Germinal center (tissue), 1 donor: ENCODE measurements at places on chromosomes 6 and 20.

DNA sequence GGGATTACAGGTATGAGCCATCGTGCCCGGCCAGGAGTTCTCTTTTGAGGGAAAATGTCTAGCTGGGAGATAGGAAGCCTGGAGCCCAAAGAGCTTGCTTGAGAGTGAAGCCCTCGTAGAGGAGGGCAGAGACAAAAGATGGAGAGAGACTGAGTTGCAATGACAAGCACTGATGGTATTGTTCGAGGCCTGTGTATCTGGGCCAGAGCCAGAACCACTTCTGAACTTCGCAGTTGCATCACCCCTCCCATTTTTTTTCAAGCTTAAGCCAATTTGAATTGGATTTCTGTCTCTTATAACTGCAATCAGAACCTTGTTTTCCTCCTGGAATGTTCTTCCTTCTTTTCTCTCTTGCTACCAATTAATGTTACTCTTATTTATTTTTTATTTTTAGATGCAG lies 83.1 kb downstream of the KCNB1 start:
- DNase-seq = no peak

DNA sequence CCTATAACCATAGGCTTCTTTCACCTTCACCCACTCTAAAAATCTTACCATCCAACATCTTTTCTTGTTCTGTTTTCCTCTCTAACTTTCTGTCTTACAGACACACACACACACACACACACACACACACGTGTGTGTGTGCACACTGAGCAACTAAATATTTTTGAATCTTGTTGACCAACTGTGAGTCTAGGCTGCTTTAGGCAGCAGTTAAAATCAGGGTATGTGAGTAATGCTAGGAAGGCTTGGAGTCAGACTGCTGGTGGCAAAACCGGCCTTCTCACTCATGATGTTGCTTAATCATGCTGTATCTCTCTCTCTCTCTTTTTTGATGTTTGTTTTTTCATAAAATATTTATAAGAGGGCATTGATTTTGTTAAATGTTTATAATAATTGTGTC lies 103.1 kb upstream of the TBX18 start:
- no peak for DNase-seq

DNA sequence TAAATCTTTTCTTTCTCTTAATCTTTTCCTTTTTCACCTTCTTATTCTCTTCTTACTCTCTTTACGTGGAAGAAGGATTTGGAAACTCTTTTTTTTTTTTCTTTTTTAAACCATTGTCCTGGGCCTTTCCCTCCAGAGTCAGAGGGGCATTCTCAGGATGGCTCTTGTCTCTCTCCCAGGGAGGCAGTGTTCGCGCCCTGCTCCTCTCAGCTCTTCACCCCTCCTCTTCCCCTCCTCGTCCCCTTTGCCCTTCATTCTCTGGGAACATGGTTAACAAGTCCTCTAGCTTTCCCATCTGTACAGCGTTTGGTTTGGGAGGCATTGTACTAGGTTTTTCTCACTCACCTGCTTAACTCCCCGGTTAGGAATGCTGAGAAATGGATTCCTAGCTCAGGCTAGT lies 52.0 kb upstream of the TFB1M start:
- no peak for DNase-seq

DNA sequence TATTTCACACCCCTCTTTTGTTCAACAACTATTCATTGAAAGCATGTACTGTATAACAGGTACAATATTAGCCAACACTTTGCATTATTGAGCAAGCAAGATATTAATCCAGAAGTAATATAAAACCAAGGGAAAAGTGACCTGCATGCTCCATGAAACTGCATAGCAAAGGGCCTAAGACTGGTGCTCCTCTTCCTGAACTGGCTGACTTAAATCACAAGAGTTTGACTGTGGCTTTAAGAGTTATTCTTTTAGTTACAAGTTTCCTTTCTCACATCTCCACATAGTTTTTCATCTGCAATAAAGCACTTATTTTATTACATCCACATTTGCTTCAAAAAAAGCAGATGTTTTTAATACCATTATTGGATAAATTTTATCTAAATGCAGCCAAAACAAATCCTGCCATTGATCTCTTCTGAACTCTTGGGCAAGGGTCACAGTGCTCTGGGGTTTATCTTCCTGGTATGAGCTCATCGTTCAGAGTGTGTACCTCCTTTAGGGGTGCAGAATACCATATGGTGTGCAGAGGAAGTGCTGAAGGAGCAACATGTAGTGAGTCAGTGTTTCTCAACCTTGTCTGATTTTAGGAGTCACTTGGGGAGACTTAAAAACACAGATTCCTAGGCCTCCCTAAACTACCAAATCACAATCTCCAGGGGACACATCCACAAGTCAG lies 1225.9 kb upstream of the MAP3K7 start:
- no peak for DNase-seq

GRCh38 chr6:119078376-119079282 lies at the start of gene FAM184A:
Gene FAM184A, minus strand, starts transcription at chr6:119078664. Its CDS starts 365 bp downstream, at chr6:119078299.
- DNase-seq = peak; percentile 74

- DNase-seq = no peak
Observed at GRCh38 chr20:63889241-63890200, 5.4 kb upstream of the DNAJC5 start.

DNA sequence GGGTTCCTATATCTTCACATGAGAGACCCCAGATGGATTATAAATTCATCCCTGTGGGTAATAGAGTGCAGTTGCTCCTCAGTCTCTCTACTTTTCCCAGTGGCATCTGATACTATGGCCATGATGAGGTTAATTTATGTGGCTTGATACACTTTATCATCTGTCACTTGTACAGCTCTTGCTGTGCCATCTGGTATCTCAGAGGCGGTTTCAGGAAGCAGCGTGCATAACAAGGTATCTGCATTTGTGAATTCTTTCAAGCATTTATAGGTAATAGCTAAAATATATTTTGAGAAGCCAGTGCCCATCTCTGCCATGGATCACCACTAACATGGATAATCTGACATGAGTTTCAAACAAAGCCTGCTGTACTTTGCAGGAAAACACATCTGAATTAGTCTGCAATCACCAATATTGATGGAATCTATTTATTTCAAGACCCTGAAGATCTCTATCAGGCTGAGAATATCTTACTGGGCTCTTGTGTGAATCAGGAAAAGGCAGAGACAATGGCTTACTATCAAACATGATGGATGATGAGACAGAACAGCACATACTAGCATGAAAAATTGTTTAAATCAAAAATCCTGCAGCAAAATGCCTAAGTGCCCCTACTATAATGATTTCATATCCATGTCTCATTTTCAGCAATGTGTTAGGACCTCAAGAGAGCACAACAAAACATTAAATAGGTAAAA lies 548.7 kb upstream of the MAP3K7 start:
- no peak for DNase-seq

DNA sequence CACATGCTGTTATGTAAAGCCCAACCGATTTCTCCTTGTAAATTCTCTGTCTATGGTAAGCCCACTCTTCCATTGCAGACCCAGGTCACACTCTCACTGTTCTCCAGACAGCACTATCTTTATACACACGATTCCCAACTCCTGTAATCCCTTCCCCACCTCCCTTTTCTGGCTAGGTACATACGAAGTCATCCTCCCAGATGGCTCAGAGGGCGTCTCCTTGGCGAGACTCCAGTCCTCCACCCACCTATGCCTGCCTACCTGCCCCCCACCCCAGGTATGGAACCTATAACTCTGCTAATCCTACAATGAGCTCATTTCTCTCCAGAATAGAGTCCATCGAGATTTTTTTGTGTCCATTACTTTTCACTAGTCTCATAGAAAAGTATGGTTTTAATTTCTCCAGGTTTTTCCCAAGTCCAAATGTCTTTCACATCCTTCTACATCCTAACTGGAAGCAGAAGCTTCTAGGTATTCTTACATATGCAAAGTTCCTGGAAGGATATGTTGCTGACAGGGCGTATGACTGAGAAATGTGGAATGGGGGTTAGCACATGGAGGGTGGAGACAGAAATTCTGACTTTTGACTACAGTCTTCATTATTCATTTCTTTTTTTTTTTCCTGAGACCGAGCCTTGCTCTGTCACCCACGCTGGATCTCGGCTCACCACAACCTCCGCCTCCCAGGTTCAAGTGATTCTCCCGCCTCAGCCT lies 22.8 kb downstream of the SCML4 start:
- DNase-seq = no peak

- peak; percentile 46 for DNase-seq
Observed at GRCh38 chr20:25470045-25470444, 62.6 kb downstream of the GINS1 start.

GRCh38 chr6:135604035-135604860 lies 106.7 kb upstream of the AHI1 start:
- DNase-seq = no peak

DNA sequence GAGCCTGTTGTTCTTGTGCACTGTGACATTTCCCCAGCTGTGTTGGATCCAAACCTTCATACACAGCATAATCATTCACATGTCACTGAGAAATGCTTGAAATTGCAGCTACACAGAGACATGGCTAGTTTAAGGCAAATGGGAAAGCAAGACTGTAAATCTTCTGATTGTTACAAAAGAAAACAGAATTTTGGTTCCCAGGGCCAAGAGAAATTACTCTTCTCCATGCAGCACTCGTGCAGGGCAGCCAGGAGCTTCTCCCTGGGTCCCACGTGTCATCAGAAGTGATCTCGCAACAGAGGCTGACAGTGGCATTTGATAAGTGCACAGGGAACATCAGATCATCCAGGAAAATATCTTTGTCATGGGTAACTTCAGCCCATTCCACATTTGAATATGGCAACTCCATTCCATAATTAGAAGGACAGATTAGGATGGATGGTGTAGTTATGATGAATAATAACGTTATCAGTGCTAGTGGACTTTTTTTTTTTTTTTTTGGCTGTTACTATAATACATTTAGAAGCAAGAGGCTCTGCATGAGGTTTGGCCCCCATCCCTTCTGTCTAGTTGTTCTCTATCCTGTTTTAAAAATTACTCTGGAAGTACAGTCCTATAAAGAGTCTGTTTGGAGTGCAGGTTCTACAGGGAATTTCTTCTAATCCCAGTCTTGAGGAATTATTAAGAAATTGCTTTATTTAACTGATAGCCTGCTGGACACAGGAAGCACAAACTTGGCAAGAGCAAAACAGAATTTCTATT lies 571.0 kb upstream of the NOX3 start:
- DNase-seq = no peak

- DNase-seq = no peak
Observed at GRCh38 chr6:55953335-55953734, 77.9 kb upstream of the BMP5 start.

- no peak for DNase-seq
Observed at GRCh38 chr6:2844008-2844407, 2.3 kb upstream of the SERPINB1 start.

GRCh38 chr6:92159046-92159445 lies 1260.3 kb downstream of the EPHA7 start:
- no peak for DNase-seq

- no peak for DNase-seq
Observed at GRCh38 chr6:45843848-45844521, 171.7 kb downstream of the CLIC5 start.

GRCh38 chr20:35311409-35311808 lies 19.2 kb upstream of the FAM83C start:
- no peak for DNase-seq

GRCh38 chr6:125787791-125788190 lies 3.0 kb upstream of the NCOA7 start:
- no peak for DNase-seq

GRCh38 chr6:116514111-116514510 lies 2.7 kb downstream of the CALHM5 start:
- DNase-seq = no peak

GRCh38 chr20:13341737-13342393 lies 120.8 kb downstream of the ISM1 start:
- DNase-seq = no peak

- no peak for DNase-seq
Observed at GRCh38 chr20:17287503-17287902, 60.7 kb downstream of the PCSK2 start.
